ENCODE measurements at places on chromosomes 2 and 18. TPM values are rescaled to one million over a fixed set of nuclear protein-coding genes. Genes with fewer than 3 reads are reported as not detected.

DNA sequence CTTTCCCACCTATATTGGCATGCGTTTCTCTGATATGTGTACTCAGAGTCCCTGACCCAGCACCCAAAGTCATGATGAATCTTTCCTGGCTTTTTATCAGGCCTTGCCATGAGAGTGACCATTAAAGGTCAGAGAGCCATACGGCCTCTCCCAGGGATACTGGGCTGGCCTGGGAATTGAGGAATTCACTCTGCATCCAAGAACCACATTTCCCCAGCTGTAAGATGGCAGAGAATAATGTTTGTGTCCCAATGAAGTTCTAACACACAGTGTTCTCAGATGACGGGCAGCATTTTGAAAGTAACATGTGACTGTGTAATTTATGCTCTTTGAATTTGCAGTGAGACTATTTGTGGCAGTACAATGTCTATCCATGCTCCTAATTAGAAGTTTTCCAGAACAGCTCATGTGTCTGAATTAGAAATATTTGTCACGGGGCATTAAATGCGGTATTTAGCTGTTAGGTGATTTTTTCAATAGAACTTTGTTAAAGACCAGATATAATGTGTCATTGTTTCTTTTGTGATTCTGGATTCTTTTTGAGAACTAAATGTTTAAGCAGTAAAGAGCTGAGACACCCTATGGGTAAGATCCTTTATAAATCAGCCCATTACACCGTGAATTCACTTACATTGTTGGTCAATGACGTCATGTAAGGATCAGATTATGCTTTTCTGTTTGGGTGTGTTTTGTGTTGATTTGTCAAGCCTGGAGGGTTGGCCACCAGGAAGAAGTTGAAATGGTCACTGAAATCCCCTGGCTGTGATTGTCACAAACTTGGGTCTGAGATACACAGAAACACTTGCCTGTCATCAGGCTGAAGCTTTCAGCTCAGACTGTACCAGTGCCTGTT lies 7.3 kb upstream of the SLC3A1 start:
- peak overlapping the region; percentile 69 for H3K27ac ChIP-seq
- no peaks in the 10 kb centered on the region for H3K36me3 ChIP-seq
- no peaks in the 10 kb centered on the region for H3K27me3 ChIP-seq
- DNase-seq: no peak

The SH3BP4 gene
- total RNA-seq: 28.5 TPM

DNA sequence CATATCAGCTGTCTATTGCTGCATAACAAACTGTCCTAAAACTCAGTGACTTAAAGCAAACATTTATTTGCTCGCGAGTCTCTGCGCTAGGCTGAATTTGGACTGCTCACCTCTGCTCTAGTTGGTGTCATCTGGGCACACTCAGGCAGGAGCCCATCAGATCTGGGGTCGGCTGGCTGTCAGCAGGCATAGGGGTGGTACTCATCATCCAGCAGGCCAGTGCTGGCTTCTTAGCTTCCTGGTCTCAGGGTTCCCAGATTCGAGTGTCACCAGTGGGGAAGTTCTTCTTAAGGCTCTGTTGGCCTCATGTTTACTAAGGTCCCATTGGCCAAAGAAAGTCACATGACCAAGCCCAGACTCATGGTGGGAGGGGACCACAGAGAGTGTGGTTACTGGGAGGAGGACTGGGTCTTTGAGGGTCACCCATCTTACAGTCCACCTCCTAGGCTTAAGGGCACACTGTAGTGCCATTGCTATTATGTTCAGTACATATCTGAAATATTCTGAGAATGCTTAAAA lies 71.6 kb upstream of the ATG16L1 start:
- no peak overlapping the region for H3K27ac ChIP-seq
- no peak for DNase-seq

The RESP18 gene
- total RNA-seq: not detected

The RUFY4 gene
- total RNA-seq: not detected

GRCh38 chr2:119650846-119651370 lies 28.1 kb upstream of the TMEM177 start:
- H3K4me1 ChIP-seq: no peaks in the 10 kb centered on the region
- H3K36me3 ChIP-seq: no peaks in the 10 kb centered on the region
- DNase-seq: no peak
- H3K4me3 ChIP-seq: no peak overlapping the region
- no peak overlapping the region for H3K27ac ChIP-seq

GRCh38 chr2:152200565-152201465 lies 25.3 kb upstream of the STAM2 start:
- H3K27ac ChIP-seq: no peak overlapping the region
- H3K4me3 ChIP-seq: no peak overlapping the region
- no peaks in the 10 kb centered on the region for H3K36me3 ChIP-seq

DNA sequence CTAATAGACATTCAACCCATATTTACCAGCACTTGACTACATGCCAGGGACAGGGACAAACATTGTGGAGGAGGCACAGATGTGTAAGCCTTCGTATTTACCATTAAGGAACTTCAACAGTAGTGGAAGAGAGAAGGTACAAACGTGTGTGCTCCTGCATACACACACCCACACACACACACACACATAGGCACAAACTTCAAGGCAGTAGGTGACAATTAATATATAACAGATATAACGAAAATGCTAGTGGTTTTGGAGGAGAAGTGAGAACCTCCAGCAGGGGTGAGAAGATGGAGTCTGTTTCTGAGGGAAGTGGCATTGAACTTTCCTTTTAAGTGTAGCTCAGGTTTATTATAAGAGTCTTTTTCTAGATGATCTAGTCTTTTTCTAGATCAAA lies 231.1 kb downstream of the SETBP1 start:
- no peak for DNase-seq
- no peak overlapping the region for H3K27ac ChIP-seq
- no peaks in the 10 kb centered on the region for H3K27me3 ChIP-seq
- no peaks in the 10 kb centered on the region for H3K36me3 ChIP-seq
- H3K4me1 ChIP-seq: no peaks in the 10 kb centered on the region
- no peak overlapping the region for H3K4me3 ChIP-seq

DNA sequence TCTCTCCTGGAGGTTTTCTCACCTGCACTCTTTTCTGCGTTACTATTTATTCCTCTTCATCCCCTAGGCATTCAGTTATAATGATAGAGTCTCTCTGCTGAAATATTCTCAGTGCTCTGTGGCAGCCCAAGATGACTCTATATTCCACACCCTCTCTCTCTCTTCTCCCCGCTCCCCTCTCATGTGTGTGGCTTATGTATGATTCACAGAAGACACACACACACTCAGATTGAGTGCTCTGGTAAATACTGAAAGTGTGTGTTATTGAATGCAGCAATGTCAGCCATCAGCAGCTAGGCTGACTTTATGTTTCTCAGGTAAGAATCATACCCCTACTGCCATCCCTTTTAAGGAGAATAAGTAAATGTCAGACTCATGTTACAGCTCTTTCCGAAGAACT lies 201.2 kb downstream of the SLC4A10 start:
- no peaks in the 10 kb centered on the region for H3K27me3 ChIP-seq
- no peak for DNase-seq
- no peaks in the 10 kb centered on the region for H3K4me1 ChIP-seq

The CTDP1 gene
- total RNA-seq: 19.9 TPM

The NCK2 gene
- total RNA-seq: 46.9 TPM

DNA sequence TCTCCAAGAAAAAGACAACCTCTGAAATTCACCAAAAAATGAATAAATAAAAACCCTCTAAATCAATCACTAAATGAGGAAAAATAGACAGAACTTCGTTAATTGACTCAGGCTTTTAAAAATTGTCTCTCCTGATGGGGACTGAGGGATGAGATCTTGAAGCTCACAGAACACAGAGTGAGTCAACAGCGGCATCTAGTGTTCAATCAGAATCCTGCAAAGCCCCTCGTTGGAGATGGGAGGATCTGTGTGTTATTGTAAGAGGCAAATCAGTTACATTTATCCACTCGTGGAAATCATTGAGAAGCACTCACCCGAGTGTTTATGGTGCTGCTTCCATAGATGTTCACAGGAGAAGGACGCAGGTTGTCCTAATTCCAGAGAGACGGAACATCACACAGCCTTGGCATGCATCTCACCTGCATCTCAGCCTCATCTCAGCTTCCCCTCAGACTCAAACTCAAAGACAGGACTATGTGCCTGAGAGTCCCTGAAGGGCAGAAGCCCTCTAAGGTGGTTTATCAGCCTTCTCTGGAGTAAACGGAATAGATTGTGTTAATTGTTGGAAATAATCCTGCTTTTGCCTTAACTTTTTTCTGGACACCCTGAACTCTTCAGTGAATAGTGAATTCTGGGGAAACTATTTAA lies 82.0 kb downstream of the MREG start:
- H3K36me3 ChIP-seq: no peaks in the 10 kb centered on the region
- H3K4me1 ChIP-seq: no peaks in the 10 kb centered on the region
- H3K4me3 ChIP-seq: no peak overlapping the region
- DNase-seq: peak; percentile 31
- no peak overlapping the region for H3K27ac ChIP-seq

The GEN1 gene
- 12.7 TPM for total RNA-seq

Measured in breast epithelium (tissue), 4 donors.